NCI-H774 (cell line): ENCODE measurements at places on chromosomes 1 and 21.

GRCh38 chr1:54551891-54552290, 3.9 kb downstream of the ACOT11 start:
- no peak for DNase-seq

- DNase-seq, result no peak
Observed at GRCh38 chr1:98949166-98949565, 55.5 kb downstream of the PLPPR5 start.

DNA sequence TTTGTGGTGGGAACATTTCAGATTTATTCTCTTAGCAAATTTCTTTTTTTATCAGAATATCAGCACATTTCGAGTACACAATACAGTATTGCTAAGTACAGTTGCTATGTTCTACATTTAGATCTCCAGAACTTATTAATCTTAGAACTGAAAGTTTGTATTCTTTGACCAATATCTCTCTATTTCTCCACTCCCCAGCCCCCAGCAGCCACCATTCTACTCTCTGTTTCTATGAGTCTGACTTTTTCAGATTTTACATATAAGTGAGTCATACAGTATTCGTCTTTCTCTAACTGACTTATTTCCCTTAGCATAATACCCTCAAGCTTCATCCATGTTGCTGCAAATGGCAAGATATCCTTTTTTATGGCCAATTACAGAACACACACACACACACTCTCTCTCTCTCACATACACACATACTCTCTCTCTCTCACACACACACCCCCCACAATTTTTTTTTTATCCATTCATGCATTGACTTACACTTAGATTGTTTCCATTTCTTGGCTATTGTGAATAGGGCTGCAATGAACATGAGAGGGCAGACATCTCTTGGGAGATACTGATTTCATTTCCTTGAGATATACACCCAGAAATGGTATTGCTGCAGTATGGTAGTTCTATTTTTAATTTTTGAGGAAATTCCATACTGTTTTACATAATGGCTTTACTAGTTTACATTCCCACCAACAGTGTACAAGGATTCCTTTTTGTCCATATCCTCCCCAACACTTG, 15.7 kb downstream of the RPTN start:
- no peak for DNase-seq

GRCh38 chr1:108109295-108109973, 90.7 kb downstream of the SLC25A24 start:
- DNase-seq, result no peak

GRCh38 chr1:73327998-73328397, 870.0 kb downstream of the LRRIQ3 start:
- DNase-seq, result no peak

DNA sequence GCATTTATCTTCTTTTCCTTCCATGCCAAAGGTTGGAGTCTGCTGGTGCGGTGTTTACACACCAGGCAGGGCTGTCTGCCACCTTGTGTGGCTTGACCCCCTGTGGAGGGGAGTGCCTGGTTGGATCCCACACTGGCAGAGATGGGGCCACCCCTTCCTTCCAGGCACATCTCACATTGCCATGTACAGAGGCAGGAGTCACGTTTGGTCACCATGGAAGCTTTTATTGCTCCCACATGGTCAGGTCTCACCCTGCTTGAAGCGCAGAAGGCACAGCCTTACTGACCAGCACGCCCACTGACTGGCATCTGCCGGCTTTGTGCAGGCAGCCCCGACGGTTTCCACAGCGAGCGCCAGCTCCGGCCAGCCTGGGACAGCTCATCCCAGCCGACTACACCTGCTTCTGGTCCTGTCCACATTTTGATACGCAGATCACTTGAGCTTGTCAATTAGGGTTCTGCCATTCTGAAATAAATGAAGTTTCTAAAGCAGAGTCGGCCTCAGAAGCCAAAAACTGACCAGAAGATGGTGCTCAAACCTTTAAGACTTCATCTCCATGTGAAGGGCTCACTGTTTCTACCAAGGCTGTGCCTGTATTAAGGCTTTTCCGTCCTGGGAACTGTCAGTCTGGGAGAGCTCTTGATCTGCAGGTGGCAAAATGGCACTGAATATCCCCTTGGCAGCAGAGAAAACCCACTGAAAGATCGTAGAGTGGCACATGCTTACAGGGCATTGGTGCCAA, 35.6 kb upstream of the EPHA8 start:
- no peak for DNase-seq

- DNase-seq, result no peak
Observed at GRCh38 chr1:193313354-193314140, 127.1 kb upstream of the B3GALT2 start.

DNA sequence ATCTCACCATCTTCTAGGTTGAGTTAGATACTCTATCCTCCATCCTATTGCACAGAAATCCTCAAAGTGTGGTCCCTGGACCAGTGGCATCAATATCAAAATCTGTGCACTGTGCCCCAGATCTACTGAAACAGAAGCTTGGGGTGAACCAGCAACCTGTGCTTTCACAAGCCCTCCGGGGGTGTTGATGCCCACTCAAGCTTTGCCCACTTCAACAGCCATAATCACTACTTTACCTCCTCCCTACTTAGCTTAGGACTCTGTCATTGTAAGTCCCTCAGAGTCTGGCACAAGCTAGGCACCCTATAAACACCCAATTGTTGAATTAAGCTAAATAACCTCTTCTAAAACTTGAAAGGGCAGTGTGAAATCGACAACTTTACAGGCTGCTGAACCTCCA, 144.2 kb upstream of the SOD1 start:
- no peak for DNase-seq

DNA sequence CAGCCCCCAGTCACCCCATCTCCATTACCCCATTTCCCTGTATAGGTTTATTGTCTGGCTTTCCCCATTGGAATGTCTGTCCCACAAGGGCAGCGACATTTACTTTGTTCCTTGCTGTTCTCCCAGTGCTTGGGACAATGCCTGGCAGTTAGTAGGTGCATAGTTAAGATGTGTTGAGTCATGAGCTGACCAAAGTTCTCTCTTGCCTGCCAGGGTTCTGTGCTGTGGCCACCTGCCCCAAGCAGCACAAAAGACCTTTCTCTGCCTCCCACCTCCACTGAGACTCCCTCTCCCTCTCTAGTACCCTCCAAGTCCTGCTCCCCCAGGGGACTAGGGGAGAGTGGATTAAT, 40.0 kb downstream of the TMCO4 start:
- no peak for DNase-seq

- DNase-seq, result no peak
Observed at GRCh38 chr1:201916649-201917249, 28.1 kb downstream of the SHISA4 start.

DNA sequence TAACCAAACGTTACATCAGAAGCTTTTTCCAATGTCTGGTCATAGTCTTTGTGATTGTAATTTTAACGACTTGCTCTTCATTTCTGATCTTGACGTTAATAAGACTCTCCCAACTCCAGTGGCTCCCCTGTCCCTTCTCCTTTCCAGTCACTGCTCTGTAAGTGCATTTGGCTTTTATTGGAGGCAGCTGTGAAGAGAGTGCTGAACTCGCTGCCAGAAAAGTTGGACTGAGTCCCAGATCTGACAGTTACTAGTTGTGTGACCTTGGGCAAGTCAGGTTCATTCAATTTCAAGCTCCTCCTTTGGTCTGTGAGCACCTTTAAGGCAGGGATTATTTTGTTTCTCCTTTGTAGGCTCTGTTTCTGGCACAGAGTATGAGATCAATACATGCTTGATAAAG, 109.6 kb upstream of the TSPAN2 start:
- peak; percentile 50 for DNase-seq

GRCh38 chr21:39385299-39386145, 36.6 kb upstream of the HMGN1 start:
- no peak for DNase-seq

- no peak for DNase-seq
Observed at GRCh38 chr1:245409341-245410195, 254.8 kb downstream of the KIF26B start.
